ENCODE measurements at places on chromosomes 12 and 14.

DNA sequence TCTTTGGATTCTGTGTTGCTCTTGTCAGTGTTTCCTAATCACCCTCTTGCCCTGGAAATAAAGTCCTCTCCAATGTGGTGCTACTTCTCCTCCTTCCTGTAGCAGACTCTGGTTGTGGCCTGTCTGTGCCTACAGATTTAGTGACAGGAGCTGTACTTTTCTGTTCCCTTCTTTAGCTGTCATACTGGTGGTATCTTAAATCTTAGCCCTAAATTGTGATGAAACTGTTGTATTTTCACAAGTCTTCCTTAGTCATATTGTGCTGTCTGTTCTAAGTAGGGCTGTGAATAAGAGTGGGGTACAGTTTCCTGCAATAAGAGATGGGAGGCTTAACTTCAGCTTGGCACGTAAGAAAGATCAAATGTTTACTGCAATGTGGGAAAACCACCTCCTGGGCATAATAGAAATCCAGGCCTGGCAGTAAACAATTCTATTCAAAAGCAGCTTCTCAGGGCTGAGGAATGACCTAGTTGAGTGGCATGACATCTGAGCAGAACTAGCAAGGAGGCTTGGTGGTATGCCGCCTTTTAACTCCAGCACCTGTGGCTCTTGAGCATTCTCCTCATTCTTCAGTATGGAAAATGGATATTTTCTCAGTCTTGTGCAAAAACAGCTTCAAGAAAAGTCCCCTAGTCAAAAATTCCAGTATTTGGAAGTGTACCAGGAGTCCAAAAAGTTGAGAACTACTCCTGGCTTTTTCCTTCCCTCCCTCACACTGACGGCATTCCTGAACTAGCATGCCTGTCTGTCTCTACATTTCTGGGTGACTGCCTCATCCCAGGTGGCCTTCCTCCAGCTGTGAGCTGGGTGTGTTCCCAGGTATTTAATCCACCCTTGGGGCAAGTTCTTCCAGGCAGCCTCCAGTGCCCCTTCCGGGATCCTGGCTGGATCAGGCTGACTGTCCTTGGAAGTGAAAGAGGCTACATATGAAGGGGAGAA is 19.5 kb downstream of the ANO6 start:
- DNase-seq: peak; percentile 50

DNA sequence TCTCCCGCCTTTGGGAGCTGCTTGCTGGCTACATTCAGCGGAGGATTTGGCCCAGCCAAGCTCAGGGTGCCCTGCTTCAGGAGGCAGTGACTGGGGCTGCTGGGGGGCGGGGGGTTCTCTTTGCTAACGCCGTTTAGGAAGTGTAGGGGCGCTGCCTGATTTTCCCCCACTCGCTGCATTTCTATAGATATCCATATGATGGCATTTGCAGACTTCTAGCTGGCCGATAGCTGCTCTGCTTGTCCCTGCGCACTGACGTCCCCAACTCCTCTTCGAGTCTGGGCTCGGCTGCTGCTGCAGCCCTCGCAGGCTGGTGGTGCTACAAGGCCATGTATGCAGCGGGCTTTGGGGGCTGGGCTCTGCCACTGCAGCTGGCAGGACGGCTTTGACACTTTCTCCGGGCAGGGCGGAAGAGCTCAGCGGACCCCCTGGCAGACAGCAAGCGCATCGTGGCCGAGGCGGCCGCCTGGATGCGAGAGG is 3.1 kb downstream of the LRFN5 start:
- DNase-seq: no peak

DNA sequence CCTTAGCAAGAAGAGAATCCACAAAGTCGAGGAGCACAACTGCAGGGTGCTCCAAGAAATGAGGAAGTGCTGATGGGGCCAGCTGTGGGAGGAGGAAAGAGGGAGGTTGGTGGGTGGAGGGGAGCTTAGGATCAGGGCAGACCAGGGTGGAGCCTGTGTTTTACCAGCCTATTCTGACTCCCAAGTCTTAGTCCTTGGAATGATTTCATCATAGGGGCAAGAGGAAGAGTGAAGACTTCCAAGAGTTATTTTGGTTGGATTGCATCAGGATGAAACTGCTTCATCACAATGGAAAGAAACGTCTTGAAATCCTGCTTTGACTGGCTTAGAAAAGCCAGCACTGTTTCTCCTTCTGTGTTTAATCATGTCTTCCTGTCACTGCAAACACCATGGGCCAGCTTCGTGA is 194.0 kb downstream of the DPF3 start:
- no peak for DNase-seq

DNA sequence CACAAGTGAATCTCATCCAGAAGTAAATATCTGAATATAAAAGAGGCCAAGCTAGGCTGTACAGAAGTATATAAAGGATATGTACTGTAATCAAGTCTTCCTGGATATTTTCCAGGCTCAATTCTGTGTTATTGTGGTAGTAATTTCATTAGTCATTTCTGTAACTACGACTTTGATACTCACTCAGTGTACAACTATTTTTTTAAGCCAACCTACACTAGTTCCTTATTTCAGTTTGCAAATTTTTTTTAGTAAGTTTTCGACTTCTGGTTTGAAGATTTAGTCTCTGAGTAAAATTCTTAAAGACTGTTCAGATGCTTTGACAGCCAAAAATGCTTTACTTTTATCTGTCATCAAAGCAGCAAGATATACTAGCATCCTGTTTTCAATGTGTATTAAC is 130.8 kb downstream of the CAPZA3 start:
- no peak for DNase-seq

DNA sequence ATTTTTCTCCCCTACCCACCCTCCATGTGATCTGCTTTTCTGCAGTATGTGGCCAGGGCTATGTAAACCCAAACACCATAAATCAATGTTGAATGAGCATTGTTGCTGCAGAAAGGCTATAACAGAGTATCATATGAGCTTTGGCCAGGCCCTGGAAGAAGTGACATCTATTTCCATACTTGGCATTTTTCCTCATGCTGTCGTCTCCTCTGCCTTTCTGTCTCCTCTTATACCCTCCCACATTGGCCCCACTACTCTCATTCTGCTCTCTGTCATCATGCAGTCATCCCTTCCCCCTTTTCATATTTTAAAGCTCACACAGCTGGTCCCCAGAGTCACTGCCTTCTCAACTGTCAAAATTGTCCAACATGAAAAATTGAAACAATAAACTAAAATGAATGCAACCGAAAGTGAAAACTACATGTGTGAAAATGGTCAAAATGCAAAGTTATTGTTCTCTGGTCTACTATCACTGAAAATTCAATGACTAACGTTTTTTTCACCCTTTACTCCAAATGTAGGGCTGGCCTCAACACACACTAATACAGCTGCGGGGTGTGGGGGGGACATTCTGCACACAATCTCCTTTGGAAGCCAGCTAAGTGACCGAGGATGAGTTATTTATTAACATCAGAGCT is 290.7 kb upstream of the TMPO start:
- no peak for DNase-seq

DNA sequence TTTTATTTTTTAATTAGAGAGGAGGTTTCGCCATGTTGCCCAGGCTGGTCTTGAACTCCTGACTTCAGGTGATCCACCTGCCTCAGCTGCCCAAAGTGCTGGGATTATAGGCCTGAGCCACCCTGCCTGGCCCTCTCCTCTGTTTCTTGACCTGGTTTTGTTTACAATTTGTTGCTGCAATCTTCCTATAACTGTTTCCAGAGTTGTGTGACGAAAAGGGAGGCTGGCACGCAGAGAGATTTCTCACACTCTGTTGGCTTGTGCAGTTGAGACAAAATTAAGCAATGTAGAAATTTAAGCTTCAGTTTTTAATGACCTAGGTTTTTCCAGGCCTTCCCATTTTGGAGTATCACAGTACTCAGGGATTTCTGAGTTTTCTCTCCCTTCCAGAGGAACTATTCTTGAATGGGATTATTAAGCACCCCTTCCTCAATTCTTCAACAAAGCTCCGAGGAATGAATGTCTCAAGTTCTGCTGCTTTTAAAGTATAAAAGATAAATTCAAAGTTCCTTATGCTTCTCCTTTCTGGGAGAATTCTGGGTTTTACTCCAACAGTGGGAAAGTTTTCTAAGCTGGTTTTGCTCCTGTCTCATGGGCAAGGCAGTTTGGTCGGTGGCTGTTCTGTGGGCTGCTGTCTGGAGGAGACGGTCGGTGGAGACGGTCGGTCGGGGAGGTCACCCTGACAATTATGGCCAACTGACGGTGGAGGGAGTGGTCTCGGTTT is 20.4 kb upstream of the FOS start:
- DNase-seq: no peak

DNA sequence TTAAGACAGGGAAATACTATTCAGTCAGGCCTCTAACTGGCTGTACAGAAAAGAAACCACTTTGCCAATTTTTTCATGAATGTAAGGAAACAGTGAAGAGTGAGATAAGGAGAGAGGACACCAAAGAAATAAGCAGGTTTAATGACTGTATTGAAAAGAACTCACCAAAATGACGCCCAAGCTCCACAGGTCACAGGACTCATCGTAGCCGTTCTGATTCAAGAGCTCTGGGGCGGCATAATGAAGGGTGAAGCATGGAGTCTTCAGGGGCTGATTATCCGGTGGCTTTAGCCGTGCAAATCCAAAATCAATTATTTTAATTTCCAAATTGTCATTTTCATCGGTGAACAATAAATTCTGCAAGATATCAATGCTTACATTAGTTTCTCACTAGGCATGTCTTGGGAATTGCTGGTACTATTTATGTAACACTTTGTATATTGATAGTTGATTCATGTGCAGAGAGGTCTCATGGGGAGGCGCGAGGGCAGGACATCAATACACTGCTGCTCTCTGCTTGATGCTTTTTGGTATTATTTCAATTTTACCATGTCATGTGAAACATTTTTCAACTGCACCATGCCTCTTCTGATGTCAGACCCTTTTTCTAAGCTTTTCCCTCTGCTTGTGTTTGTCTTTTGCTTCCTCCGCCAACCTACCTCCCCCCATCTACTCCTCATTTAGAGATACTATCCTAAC is 74.2 kb upstream of the TTC7B start:
- DNase-seq: no peak

Data from iPS DF 19.7 (cell line).